ENCODE measurements at places on chromosomes 2 and 18. TPM values are rescaled to one million over a fixed set of nuclear protein-coding genes. Genes with fewer than 3 reads are reported as not detected.
A peak's percentile ranks its signal among the peaks of the same experiment; 100 is the strongest.

DNA sequence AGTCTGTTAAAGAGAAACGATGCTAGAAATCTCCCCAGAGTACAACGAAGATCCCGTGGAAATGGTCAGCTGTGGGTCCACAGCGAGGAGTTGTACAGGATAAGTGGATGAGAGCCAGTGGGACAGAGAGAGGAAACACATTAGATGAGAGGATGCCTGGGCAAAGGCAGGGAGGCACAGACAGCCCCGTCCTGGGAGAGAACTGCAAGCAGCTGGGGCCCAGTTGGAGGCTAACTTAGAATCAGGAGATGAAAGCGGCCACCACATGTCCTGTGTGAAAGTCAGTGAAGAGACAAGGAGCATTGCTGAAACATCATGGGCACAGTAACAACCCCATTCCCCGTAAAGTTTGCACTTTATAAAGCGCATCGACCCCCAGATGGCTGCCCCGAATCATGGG lies 157.5 kb downstream of the RAPGEF4 start:
- DNase-seq = no peak

DNA sequence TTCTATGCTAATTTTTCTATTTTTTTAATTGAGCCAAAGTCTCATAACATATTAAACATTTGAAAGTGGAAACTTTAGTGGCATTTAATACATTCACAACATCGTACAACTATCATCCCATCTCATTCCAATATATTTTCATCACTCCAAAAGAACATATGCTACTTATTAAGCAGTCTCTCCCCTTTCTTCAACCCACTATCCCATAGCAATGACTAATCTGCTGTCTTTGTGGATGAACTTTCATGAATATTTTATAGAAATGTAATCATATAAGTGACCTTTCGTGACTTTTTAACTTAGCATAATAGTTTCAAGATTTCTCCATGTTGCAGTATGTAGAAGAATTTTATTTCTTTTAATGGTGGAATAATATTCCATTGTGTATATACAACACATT lies 90.3 kb downstream of the CCDC178 start:
- no peak for DNase-seq

DNA sequence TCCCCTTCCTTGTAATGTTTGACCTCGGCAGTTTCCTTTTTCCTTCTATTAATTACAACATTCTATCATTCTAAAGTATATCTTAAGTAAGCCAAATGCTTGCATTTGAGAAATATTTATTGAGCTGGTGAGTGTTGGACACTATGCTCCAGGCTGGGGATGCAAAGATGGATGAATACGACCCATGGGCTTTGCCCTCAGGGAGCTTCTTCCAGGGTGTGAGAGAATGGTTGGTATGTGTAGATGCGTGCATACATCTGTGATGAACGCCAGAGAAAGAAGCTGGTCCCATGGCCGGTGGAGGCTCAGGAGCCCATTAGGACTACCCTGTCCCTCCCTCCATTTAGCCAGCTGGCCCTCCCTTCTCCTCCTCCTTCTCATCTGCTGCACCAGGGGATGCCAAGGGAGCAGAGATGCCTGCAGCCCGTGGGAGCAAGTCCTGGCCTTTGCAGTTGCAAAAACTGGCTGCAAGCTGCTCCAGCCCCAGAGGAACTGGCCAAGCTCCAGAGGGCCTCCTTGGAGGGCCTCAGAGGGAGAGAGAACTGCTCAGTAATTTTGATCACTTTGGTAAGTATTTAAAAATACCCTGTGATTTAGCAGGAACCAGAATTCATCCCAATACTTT lies 65.7 kb upstream of the FOSL2 start:
- DNase-seq = no peak

DNA sequence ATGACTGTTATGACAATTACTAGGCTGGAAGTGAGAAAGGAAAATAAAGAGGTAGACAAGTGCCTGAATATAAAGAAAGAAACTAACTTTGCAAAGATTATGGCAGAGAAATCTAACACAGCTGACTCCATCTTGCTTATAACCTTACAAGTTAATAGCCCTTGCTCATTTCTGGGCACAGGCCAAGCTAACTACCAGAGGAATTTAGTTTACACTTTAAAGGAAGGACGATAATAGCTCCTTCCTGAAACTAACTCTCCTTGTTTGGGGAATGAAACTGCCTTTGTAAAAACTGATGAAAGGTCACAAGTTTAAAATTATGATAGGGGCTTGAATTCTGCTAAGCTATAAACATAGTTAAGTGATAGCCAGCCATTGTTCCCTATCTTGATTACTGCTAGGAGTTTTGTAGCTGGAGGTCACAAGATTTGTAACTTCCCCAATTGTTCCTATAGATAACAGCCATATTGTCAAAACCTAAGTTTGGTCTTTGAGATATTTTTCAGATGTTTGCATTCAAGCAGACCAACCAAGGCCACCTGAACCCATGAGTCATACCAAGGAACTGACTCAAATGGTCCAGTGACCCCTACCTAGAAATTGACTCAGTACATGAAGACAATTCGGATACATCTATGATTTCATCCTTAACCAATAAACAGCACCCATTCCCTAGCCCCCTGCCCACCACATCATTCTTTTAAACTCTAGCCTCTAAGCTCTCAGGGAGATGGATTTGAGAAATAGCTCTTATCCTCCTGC lies 209.2 kb upstream of the LRATD1 start:
- no peak for DNase-seq

GRCh38 chr2:230156782-230157699 lies 62.7 kb downstream of the SP110 start:
- DNase-seq = no peak

CD226 gene
- total RNA-seq = 0.53 TPM

INHA gene
- total RNA-seq = 0.13 TPM

- peak; percentile 54 for DNase-seq
Measured at GRCh38 chr18:26456070-26456491, 92.3 kb downstream of the KCTD1 start.

EMILIN2 gene
- 0.38 TPM for total RNA-seq

- DNase-seq = no peak
Measured at GRCh38 chr2:69483024-69483423, 45.8 kb upstream of the NFU1 start.

TOGARAM2 gene
- total RNA-seq = not detected

DNA sequence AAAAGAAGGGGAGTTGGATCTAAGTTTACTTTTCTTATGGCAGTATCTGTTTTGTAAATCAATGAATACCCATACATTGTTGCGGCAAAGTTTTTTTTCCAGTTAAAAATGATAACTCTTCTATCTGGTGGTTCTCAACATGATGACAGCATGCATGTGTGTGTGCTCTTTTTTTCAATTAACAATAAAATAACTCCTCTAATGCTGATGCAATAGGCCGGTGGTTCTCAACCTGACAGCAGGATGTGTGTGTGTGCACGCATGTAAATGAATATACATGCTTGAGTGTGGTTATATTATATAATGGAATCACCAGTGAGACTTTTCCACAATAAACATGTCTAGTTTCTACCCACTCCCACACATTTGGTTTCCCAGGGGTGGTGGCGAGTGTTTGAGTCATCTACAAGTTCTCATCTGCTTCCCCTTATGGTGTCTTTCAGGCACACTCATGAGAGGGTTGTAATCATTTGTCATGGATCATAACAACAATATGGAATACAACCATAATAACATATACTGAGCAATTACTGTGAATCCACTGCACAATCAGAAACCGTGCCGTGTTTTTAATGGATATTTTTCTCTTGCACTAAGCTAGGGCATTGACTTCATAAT lies 31.2 kb downstream of the PARD3B start:
- DNase-seq = no peak

DNA sequence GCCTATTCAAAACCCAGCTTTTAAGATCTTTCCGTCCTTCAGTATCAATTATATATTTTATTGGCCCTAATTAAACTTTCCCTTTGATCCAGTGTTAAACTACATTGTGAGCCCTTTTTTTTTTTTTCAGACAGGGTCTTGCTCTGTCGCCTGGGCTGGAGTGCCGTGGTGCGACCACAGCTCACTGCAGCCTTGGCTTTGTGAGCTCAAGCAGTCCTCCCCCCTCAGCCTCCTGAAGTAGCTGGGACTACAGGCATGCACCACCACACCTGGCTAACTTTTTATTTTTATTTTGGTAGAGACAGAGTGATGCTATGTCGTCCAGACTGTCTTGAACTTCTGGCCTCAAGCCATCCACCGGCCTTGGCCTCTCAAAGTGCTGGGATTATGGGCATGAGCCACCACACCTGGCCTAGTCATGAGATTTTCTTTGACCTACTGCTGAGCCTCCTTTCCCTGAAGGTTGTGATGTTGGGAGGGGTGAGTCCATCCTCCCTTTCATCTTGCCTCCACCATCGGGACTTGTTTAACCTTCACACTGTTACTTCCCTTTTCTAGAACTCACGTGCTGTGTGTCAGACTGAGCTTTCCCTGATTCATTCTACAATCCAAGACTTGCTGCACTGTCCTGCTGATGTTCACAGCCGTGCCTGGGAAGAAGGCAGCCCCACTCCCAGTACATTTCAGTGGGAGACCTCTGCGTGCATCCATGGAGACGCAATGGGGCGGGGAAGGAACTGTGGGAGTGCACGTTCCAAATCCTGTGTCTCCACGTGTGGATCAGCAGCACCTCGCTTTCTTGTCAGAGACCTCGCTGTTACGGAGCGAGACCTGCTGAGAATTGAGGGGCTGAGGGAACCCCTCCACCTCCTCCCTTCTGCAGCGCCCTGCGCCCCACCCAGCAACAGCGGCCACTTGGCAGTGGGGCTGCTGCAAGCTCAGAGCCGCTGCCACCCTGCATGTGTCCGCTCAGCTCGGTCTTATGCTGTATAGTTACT lies 10.8 kb downstream of the OXER1 start:
- no peak for DNase-seq

DNA sequence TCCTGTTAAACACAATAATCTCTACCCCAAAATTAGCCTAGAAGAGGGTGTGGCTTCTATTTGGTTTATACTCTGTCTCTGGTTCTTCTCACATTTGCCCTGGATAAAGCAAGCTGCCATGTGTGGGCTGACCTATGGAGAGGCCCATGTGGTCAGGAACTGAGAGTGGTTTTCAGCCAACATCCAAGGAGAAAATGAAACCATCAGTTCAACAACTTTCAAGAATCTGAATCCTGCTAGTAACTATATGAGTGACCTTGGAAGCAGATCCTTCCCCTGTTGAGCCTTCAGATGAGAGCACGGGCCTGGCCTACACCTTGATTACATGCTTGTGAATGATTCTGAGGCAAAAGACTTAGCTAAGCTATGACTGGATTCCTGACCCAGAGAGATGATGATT lies 11.5 kb upstream of the TRIB2 start:
- DNase-seq = no peak

SP140 gene
- not detected for total RNA-seq

DNA sequence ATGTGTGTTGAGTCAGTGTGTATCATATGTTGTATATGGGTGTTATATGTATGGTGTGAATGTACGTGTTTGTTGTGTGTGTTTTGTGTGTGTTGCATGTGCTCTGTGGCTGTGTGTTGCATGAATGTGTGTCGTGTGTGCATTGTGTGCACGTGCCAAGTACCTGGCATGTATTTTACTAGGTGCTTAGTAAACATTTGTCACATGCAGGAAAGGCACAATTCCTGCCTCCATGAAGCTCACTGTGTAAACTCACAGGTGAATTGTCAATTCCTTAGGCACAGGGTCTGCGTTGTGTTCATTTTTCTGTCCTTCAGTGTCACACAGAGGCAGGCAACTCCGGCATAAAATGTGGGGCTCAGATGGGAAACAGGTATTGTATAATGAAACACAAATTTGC lies 22.3 kb upstream of the IL1R1 start:
- no peak for DNase-seq

- peak; percentile 95 for DNase-seq
Measured at GRCh38 chr2:216348756-216349308, 23.5 kb downstream of the MARCHF4 start.

DNA sequence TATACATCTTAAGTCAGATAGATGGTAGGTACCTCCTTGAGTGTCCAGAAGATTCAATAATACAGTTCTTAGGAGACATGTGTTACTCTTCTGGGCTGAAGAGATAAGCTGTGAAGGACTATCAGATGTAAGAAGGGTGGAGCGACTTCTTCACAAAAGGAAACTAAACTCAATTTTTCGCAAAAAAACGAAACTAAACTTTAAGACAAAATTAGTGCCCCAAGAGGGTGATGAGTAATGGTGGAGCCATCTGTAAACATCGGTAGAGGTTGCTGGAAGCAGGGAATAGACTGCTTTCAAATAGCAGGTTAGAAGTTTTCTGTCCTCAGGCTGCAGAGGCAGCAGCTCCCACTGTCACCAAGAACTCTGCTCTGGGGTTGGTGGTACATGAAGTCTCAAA lies 111.6 kb upstream of the TACR1 start:
- DNase-seq = no peak

DNA sequence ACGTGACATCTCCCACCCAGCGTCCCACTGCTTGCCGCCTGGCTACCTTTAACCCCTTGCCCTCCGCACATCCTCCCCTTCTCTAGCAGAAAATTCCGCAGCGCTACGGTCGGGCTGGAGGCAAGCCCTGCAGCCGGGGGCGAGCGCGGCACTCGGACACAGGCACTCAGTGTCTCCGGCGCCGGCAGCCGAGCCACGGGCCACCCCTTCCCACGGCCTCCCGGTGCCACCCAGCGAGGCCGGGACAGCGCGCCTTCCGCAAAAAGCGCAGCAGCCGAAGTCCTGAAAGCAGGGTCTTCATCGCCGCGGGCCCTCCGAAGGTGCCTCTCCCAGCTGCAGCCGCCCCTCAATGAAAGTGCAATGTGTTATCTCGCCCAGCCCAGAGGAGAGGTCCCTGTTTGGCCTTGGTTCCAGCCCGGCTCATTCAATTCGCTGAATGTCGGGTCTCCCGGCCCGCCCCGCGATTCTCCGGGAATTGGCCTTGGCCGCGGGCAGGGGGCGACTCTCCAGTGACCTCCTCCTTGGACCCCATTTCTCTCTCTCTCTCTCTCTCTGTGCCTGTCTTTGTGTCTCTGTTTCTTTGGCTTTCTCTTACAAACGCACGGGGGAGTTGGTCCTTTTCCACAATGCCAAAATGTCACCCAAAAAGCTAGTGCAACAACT lies 1.1 kb downstream of the DLGAP1 start:
- DNase-seq = no peak

NEU2 gene
- not detected for total RNA-seq

GRCh38 chr2:198017068-198017467 lies 212.7 kb downstream of the PLCL1 start:
- no peak for DNase-seq

DNA sequence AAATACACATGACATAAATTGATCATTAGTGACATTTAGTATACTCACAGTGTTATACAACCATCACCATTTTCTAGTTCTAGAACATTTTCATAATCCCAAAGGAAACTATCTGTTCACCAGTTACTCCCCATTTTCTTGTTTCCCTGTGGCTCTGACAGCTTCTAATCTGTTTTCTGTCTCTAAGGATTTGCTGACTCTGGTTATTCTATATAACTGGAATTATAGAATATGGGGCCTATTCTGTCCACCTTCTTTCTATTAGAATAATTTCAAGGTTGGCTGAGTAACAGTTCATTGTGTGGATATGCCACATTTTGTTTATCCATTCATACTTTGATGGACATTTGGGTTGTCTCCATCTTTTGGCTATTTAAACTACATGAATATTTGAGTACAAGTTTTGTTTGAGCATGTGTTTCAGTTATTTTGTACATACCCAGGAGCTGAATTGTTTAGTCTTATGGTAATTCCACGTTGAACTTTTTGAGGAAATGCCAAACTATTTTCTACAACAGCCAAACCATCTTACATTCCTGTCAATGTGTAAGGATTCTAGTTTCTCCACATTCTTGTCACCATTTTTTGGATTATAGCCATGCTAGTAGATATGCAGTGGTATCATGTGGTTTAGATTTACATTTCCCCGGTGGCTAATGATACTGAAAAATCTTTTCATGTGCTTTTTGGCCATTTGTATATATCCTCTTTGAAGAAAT lies 20.5 kb downstream of the KIAA1328 start:
- no peak for DNase-seq

ABCG8 gene
- under 0.01 TPM for total RNA-seq

EIPR1 gene
- total RNA-seq = 44.5 TPM

Data from bronchial epithelial cell (primary cell).